ENCODE measurements at places on chromosomes 6 and 20.
A peak's percentile ranks its signal among the peaks of the same experiment; 100 is the strongest.

- DNase-seq: no peak
Measured at GRCh38 chr6:42217157-42217518, 523 bp downstream of the MRPS10 start.

- no peak for DNase-seq
Measured at GRCh38 chr6:153086225-153086990, 44.7 kb downstream of the RGS17 start.

- no peak for DNase-seq
Measured at GRCh38 chr6:3820563-3820962, 28.6 kb upstream of the FAM50B start.

GRCh38 chr20:53299831-53300230 is 293.8 kb downstream of the ZNF217 start:
- DNase-seq: no peak

DNA sequence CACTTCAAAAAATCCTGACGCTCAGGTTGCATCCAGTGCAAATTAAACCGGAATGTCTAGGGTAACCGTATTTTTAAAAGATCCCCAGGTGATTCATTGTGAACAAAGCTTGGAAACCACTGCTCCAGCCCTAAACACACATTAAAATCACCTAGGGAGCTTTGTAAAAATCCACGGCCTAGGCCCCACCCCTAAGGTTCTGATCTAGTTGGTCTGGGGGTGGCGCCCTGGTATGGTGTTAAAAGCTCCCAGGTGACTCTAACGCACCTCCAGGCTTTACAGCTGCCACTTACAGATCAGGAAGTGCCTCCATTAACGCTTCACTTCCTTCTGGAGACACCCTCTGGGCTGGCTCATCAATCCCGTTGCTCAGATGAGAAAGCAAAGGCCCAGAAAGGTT is 92.2 kb downstream of the GRM4 start:
- no peak for DNase-seq

DNA sequence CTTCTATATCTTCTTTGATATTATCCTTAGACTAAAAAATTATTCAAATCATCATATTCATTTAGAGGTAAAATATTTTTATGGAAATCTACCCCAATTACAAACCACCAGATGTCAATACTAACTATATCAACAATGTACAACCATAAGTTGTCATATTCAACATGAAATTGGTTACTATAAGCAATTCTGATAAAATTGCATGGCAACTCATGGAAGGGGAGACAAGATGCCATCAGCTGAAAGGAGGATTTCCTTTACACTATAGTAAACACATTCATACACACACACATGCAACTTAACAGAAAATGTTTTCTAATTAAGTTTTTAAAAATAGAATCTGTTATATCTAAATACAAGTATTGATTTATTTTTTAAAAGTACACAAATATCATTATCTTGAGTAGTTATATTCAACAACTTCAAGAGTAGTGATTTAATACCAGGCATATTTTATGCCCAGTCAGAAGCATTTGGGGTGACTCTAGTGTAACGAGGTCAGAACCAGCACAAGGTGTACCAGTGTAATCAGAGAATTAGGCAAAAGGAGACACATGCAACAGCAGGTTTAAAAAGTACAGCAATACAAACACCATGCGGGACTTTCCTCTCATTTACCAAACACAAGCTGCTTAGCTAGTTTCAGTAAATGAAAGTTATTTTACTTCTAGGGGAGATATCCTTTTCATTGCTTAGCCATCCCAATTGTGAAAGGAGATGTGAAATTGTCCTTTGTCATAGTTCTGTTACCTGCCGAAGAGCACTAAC is 1.0 kb downstream of the FILIP1 start:
- DNase-seq: no peak

- no peak for DNase-seq
Measured at GRCh38 chr6:73169633-73170032, 55.7 kb downstream of the KHDC1L start.

- no peak for DNase-seq
Measured at GRCh38 chr6:131949909-131950766, 1.0 kb downstream of the CCN2 start.

- DNase-seq: no peak
Measured at GRCh38 chr6:107868867-107869611, 44.9 kb upstream of the SCML4 start.

- DNase-seq: no peak
Measured at GRCh38 chr20:3334156-3334943, 73.1 kb downstream of the DNAAF9 start.

- no peak for DNase-seq
Measured at GRCh38 chr6:54291738-54292137, 16.5 kb upstream of the TINAG start.

DNA sequence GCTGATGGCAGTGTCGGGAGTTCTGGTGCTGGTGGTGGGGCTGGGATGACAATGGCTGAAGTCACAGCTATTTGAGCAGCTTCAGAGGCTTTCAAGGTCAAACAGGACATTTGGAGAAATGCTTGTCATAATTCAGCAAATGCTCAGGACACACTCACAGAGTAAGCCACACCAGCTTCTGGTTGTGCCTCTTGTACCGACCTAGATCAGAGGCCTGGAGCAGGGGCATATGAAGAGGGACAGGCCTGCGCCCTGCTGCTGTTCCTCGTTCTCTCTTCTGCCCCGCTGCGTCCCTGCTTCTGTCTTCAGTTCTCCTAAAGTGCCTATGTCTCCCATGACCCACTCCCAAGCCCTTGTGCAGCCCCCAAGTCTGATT is 893 bp upstream of the PGC start:
- no peak for DNase-seq

DNA sequence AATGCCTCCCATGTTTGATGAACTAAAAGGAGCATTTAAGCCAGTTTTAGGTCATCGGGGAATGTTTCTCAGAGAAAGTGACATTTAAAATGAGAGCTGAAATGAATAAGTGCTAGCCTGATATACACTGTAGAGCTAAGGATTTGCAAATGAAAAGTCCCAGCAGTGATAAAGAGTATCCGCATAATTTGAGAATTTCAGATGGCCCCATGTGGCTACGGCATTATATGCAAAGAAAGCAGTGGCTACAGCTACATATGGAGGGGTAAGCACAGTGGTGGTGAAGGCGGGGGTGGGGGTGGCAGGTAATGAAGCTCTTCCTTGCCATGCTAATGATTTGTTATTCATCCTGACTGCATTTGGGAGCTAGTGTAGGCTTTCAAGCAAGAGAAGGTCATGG is 371.3 kb downstream of the ARHGAP18 start:
- DNase-seq: no peak

DNA sequence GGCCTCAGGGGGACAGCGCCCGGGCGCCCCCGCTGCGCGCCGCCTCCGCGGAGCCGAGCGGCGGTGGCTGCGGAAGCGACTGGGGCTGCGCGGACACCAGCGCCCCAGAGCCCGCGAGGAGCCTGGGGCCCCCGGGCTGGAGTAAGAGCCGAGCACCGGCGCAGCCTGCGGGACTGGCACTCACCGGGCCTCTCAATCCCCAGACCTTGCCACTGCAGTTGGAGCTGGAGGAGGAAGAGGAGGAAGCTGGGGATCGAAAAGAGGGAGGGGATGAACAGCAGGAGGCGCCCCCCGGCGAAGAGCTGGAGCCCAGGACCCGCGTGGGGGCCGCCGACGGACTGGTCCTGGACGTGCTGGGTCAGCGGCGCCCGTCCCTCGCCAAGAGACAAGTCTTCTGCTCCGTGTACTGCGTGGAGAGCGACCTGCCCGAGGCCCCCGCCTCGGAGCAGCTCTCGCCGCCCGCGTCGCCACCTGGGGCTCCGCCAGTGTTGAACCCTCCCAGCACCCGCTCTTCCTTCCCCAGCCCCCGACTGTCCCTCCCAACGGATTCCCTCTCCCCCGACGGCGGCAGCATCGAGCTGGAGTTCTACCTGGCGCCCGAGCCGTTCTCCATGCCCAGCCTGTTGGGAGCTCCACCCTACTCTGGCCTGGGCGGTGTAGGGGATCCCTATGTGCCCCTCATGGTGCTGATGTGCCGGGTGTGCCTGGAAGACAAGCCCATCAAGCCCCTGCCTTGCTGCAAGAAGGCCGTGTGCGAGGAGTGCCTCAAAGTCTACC is 590 bp downstream of the RNF217 start:
- DNase-seq: no peak

- DNase-seq: no peak
Measured at GRCh38 chr6:17490724-17491123, 97.3 kb downstream of the CAP2 start.

- DNase-seq: no peak
Measured at GRCh38 chr20:39468703-39469102, 506.6 kb downstream of the DHX35 start.

- no peak for DNase-seq
Measured at GRCh38 chr6:105210932-105211531, 31.2 kb upstream of the POPDC3 start.

GRCh38 chr6:51550243-51550642 is 537.2 kb downstream of the PKHD1 start:
- no peak for DNase-seq

GRCh38 chr20:53900380-53900999 is 169.9 kb downstream of the BCAS1 start:
- DNase-seq: no peak

GRCh38 chr6:133817460-133818047 is 71.4 kb upstream of the TCF21 start:
- DNase-seq: peak; percentile 7

GRCh38 chr6:33947047-33947446 is 143.2 kb upstream of the MLN start:
- DNase-seq: no peak

- no peak for DNase-seq
Measured at GRCh38 chr6:2477250-2477649, 231.8 kb upstream of the GMDS start.

DNA sequence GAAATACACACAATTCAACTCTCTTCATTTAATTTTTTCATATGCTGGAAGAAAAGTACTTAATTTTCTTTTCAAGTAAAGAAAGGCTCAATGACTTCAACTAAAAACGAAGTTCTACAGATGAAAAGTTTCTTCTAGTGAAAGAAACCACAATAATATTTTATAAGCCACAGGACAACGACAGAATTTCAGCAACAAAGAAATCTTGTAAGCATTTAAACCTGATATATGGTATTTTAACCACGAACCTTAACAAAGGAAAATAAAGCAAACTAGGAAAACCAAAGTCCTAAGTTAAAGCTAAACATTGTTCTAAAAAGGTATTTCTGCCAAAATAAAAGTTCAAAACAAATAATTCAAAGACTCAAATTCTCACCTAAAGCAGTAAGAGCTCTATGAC is 24.6 kb upstream of the DST start:
- no peak for DNase-seq

- DNase-seq: no peak
Measured at GRCh38 chr20:23179766-23180403, 93.8 kb upstream of the CD93 start.

Measured in stimulated activated CD4-positive, alpha-beta T cell treated with anti-CD3 and anti-CD28 coated beads, TNF-alpha, amount 100 ng/mL, for 4 hours (primary cell).